ENCODE measurements at places on chromosomes 13 and 19.

DNA sequence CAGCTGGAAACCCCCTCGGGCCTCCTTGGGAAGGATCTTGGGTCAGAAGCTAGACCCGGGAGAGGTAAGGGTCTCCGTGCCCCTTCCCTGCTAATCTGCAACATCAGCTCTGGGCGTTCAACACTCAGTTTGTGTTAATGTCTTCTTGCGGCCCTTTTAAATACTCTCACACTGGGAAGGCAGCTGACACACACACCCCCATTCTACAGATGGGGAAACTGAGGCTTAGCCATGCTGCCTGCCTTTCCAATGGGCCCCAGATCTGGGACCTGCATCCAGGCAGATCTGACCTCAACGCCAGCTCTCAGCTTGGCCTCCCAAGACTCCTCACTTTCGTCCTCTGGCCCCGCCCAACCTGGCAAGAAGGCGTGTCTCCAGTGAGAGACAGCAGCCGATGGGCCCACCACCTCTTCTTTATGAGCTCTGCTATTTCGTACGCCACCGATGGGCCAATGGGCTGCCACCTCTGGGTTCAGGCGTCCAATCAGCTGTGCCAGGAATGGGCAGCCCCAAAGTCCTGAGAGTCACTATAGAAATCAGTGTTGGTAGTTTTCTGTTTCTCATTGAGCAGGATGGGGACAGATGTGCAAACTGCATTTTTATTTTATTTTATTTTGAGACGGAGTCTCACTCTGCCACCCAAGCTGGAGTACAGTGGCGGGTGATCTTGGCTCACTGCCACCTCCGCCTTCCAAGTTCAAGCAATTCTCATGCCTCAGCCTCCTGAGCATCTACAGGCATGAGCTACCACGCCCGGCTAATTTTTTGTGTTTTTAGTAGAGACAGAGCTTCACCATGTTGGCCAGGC lies 43.8 kb downstream of the DNM2 start:
- no peak for DNase-seq

DNA sequence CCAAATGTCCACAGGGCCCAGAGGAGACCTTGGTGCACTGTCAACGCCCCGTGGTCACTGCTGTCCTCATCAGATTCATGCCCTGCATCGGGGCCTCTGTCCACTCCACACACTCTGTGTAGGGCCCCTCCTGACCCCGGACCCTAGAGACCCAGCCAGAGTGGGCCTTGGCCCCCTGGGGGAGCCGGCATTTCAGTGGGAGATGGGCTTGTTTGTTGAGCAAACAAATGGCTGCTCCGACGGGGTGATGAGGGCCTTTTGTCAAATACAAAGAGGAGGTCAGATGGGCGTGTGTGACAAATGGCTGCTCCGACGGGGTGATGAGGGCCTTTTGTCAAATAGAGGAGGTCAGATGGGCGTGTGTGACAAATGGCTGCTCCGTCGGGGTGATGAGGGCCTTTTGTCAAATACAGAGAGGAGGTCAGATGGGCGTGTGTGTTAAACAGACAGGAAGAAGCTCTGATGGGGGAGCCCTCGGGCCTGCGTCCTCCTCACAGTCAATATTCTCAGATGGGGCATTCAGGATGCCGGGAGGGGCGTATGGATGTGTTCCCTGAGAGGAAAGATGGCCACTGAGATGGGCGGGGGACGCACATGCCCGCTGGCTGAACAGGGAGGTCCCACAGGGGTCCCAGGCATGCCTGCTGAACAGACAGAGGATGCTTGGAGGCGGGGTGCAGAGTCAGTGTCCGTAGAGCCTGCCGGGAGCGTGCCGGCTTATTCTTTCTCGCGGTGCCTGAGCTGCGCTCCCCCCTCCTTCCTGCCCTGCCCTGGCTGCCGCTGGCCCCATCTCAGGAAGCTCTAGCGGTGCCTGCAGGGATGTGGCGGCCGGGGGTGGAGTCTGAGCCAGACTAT lies 36.3 kb downstream of the SMIM24 start:
- no peak for DNase-seq

- no peak for DNase-seq
These were observed 215.3 kb downstream of the ZIC5 start for GRCh38 chr13:99756281-99756680.

DNA sequence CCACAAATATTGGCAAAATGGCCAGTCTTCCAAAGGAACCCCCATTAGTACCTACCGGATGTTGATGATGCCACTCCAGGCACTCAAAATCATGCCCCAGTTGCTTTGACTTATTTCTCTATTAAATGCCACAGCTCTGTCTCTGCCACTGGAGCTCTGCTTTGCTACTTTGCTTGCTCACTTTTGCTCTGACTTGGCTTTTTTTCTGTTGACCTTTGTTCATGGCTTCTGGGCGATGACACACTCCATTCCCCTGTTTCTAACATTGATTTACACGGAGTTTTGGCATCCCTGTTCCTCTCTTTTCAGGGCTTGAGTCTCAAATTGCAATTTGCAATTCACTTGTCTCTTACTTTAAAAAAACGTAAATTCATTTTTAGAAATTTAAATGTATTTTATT lies 217.1 kb upstream of the SPRY2 start:
- no peak for DNase-seq

- DNase-seq = no peak
These were observed 38.7 kb downstream of the KCTD4 start for GRCh38 chr13:45162194-45162593.

DNA sequence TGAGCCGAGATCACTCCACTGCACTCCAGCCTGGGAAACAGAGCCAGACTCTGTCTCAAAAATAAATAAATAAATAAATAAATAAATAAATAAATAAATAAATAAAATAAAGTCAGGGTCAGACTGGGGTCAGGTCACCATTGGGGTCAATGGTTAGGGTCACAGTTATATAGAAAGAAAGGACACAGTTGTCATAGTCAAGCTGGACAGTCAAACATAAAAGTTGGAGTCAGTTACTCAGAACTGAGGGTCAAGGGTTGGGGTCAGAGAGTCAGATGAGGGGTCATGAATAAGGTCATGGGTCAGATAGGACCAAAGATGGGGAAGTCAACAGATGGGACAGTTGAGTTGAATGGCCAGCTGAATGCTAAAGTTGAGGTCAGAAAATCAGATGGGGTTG lies 16.7 kb upstream of the EPOR start:
- no peak for DNase-seq

DNA sequence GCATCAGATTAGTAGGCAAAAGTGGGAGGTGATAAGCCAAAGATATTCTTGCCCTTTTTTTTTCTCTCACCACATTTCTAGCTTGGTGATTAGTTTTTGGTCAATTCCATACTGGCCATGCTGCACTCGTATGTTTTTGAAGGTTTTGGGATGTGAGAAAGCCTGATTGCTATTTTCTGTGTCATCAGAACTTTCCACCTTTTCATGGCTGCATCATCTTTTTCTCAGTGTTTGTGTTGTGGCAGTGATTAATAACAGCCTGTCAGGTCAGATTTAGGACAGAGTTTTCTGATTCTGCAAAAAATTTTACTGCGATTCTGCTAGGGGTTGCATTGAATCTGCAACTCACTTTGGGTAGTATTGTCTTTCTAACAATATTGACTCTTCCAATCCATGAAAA lies 32.9 kb downstream of the PSG1 start:
- no peak for DNase-seq

- no peak for DNase-seq
These were observed 18.4 kb upstream of the IL17D start for GRCh38 chr13:20685092-20685491.

DNA sequence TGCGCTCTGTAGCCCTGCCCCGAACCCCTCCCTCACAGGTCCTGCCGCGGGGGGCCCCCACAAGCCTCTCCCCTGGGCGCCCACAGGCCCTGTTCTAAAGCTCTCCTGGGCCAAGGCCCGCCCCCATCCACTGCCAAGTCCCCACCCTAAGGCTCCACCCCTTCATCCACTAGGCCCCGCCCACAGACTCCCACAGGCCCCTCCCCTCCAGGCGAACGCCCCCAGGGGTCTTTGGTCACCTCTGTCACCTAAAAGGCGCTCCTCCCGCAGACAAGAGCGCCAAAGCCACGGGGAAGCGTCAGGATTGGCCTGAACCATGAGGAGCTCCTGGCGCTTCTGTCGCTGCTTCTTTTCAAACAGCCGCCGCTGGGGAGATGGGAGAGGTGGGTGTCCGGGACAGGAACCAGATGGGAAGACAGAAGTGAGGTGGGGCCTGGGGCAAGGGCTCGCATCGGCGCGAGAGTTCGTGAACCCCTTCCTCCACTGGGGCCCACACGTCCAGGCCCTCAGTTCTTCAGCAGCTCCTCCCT lies 2.3 kb downstream of the TULP2 start:
- no peak for DNase-seq

DNA sequence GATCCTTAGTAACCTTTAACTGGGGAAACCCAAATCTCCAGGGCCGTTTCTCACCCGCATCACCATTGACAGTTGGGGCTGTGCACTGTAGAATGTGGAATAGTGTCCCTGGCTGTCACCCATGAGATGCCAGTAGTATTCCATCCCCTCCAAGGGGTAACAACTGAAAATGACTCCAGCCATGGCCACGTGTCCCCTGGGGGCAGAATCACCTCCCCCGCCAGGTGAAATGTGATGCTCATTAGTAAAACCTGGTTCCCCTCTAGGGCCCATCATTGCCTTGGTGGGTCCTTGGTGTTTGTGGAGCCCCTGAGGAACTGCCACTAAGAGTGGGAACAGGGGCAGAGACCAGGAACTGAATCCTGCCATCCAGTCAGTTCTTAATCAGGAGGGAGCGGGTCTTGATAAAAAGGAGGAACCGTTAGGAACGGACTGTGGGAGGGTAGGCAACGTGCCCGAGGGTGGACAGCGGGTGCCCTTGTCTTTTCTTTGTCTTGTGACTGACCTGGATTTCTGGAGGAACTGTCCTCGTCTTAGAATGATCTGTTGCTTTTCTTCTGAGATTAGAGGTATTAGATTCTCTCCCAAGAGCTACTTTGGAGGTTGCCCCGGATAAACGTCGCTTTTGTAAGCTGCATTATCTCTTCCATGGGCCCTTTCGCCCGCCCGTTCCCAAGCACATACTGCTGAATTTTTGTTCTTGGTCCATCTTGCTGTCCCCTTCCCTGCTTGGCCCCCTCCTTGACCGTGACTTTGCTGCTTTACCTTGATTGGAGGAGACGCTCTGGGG lies 3.5 kb downstream of the MYO9B start:
- no peak for DNase-seq

DNA sequence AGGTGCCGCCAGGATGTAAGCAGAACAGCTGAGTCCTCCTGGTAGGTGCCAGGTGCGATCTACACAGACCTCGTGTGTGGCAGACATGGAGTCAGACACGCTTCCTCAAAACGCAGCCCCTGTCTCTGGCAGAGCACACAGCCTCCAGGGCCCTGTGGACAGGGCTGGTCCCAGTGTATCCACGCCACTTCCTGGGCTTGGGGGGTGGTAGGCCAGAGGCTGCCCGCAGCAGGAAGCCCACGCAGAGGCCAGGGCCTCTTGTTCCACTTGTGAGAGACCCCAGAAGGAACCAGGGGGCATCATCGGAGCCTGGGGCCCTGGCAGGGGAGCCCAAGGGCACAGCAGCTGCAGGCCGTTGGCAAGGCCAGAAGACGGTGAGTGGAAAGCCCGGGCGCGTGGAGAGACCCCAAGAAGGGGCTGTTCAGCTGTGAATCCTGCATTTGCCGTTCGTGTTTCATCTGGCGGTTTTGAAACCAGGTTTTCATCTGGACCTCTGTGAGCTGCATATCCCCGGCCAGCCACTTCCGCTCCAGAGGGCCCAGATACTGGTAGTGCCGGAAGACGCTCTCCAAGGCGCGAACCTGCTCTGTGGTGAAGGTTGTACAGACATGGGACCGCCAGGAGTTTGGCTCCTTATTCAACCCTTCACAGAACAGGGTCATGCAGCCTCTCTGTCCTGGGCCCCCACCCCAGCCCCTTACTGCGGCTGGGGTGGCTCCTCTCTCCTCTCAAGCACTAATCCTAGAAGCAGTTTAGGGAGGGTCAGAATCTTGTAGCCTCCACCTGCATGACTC lies 25.1 kb upstream of the SLITRK1 start:
- no peak for DNase-seq

DNA sequence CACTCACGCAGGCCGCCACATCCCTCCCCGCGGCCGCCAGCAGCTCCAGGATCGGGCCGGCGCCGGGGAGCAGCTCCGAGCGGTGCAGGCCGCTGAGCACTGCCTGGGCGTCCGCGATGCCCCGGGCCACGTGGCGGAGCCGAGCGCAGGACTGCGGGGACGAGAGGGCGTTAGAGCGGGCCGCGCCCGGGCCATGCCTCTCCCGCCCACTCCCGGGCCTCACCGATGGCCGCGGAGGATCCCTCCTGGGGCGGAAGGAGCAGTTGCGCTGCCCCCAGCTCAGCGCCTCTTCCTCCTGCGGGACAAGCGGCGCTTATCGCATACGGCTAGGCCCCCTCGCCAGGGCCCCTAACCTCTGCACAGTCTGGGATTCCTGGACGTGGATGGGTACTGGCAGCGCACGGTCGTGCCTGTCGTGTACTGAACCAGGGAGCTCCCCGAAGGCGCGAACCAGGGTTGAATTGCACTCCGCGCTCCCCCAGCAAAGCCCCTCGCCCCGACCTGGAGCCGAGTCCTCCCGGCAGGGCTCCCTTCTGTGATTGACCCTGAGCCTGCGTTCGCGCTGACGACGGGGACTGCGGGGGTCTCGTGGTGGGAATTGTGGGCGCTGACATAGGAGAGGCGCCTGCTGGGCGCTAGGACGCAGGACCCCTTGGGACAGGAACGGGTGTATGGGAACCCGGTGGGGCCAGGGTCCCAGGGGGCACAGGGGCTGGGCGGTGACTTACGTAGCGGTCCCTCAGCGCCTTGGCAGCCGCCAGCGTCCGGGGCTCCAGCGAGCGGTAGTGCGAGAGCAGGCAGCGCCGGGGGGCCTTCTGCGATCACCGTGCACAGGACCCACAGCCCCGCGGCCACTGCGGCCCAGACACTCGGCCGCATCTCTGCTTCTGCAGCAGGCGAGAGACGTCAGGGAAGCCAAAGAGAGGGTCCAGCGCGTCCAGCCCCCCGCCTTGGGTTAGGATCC lies 673 bp downstream of the IFNL4 start:
- no peak for DNase-seq

DNA sequence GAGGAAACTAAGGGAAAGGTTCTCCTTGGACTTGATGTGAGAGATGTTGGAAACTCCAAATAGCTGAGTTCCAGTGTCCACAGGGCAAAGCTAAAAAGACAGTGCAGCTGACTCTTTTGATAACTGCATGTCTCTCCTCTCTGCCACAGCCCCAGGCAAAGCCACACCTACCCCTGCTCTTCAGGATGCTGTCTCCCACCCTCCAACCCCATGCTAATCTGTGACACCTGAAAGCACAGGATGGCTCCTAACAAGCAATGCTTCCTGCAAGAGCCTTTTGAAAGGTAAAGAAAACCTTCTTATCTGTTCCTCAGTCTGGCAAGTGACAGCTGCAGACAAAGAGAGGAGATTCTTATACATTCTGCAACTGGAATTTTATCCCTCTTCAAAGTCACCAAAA lies 14.5 kb downstream of the SLC46A3 start:
- no peak for DNase-seq

GRCh38 chr19:16605553-16605994 lies 22.4 kb downstream of the MED26 start:
- no peak for DNase-seq

- no peak for DNase-seq
These were observed 174.6 kb downstream of the SPRY2 start for GRCh38 chr13:80166352-80166751.

GRCh38 chr13:99057310-99057975 lies 79.6 kb upstream of the DOCK9 start:
- no peak for DNase-seq

- DNase-seq = no peak
These were observed 7.4 kb upstream of the CDC34 start for GRCh38 chr19:524062-524674.

GRCh38 chr19:45558399-45558878 lies 26.2 kb downstream of the OPA3 start:
- DNase-seq = peak; percentile 24

GRCh38 chr19:16216744-16217670 lies 19.3 kb downstream of the AP1M1 start:
- no peak for DNase-seq

- no peak for DNase-seq
These were observed 696 bp upstream of the SAMD1 start for GRCh38 chr19:14091081-14091812.
